ENCODE measurements at places on chromosomes 1 and 21.
A peak's percentile ranks its signal among the peaks of the same experiment; 100 is the strongest.

GRCh38 chr1:6674771-6675170 lies 26.8 kb downstream of the DNAJC11 start:
- DNase-seq, result no peak

GRCh38 chr1:208211921-208212843 lies 32.0 kb downstream of the PLXNA2 start:
- DNase-seq, result no peak

DNA sequence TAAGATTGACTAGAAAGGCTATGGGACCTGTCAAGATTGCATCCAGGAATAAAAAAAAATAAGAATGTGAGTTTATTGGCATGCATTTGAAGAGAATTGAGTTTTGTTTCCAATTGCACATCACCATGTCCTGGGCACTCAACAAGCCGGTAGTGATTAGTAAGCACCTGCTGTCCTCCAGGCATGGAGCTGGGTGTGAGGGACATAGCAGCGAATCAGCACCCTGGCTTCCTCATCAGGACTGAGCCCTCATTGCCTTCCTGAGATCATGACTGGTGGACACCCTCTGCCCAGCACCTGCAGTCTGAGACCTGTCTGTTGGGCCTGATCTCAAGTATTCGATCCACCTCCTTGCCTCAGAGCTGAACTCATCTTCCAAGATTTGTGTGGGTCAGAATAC lies 26.8 kb downstream of the S100A6 start:
- no peak for DNase-seq

DNA sequence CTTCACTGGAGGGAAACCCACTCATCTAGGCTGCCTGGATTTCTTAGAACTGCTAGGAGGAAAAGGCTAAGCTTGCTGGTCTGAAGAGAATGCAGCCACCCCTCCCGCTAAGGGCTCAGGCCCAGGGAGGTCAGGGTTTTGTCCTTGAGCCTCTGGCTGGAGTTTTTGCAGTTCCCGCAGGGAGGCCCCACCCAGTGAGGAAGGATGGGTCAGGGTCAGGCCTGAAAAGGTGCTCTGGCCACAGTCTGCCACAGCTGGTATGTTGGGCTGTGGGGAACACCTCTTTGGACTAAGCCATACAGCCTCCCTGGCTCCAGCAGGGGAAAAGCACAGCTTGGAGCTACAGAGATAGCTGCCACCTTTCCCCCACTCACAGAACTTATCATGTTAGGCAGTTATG lies 71.4 kb upstream of the PAPPA2 start:
- DNase-seq, result no peak

GRCh38 chr1:66405061-66405460 lies 128.9 kb upstream of the SGIP1 start:
- no peak for DNase-seq

DNA sequence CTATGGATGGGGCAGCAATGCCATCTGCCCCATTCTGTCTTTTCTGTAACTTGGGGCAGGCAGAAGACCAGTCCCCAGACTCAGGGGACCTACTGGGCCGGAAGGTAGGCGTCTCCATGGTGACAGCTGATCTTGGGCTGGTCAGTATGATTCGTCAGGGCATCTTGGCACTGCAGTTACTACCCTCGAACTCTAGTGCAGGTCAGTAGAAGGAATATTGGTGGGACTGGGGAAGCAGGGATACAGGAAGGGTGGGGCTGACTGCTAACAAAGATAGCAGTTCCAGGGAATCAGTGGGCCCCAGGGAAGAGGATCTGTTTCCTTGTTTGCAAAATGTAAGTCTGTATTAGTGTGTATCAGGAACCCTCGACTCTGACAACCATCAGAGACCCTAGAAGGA lies 26.2 kb downstream of the SZT2 start:
- DNase-seq, result no peak

GRCh38 chr1:116586741-116587143 lies 15.9 kb upstream of the CD58 start:
- no peak for DNase-seq

DNA sequence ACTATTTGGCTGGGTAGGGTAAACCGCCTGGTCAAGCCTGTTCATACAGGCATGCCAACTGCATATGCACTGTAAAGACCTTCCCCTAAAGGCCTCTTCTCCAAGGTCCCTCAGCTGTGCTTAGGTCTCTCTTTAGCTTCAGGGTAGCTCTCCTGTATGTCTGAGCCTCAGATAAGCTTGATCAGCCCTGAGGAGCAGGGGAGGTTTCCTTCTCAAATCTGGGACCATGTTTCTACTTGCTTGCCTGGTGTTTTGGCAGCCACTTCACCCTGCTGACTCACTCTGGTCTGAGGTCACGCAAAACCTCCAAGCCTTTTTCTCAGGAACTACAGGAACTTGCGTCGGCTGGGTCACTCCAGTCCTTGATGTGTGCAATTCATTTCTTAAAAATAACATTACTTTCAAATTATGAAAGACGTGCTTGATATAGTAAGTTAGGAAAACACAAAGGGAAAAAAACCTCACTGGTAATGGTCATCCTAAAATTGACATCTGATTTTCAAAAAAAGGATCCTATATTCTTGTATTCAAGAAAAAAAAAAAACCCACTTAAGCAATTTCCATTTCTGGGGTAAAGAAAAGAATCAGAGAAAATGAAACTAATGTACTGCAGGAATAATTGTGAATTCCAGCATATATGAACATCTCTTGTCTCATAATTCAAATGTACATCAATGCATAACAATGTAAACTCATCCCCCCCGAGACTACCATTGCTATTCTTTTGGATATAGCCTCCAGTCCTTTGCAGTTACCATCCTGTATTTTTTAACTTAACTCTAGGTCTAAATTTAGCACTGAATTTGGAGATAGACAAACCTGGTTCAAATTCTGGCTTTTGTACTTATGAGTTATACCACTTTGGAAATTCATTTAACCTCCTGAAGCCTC lies 24.8 kb upstream of the RNF19B start:
- DNase-seq, result no peak

DNA sequence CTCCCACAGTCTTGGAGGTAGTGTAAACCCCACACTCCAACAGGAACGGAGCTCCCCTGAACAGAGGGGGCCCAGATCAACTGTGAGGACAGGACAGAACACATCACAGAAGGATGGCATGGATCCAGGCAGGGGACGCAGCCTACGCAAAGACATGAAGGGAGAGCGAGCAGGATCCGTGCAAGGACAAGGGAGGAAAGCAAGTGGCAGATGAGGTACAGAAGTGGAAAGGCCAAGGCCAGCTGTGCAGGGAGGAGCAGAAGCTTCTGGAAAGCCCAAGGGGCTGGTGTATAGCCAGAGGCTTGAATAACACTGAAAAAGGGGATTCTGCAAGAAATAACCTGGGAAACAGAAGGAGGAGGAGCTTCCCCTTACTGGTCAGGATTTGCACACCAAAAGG lies 81.2 kb downstream of the SIPA1L2 start:
- no peak for DNase-seq

GRCh38 chr21:34675871-34676270 lies 7.1 kb downstream of the CLIC6 start:
- peak; percentile 11 for DNase-seq

- DNase-seq, result no peak
Observed at GRCh38 chr1:211688421-211688820, 13.0 kb upstream of the NEK2 start.

GRCh38 chr1:81186261-81186660 lies 614.5 kb upstream of the ADGRL2 start:
- DNase-seq, result no peak

DNA sequence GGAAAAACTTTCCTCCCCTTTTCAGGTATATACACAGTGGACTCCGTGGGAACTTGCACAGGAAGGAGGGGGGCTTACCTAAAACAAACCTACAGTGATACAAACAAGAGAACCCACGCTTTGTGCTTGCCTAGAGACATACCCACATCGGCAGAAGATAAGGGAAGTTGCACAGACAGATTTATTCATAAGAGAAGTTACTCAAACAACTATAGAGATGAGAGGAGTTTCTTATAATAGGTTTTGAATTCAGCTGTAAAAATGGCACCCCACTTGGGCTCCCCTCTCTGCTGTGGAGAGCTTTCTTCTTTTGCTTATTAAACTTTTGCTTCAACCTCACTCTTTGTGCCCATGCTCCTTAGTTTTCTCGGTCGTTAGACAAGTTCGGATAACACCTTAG lies 1.8 kb upstream of the DUSP12 start:
- no peak for DNase-seq

DNA sequence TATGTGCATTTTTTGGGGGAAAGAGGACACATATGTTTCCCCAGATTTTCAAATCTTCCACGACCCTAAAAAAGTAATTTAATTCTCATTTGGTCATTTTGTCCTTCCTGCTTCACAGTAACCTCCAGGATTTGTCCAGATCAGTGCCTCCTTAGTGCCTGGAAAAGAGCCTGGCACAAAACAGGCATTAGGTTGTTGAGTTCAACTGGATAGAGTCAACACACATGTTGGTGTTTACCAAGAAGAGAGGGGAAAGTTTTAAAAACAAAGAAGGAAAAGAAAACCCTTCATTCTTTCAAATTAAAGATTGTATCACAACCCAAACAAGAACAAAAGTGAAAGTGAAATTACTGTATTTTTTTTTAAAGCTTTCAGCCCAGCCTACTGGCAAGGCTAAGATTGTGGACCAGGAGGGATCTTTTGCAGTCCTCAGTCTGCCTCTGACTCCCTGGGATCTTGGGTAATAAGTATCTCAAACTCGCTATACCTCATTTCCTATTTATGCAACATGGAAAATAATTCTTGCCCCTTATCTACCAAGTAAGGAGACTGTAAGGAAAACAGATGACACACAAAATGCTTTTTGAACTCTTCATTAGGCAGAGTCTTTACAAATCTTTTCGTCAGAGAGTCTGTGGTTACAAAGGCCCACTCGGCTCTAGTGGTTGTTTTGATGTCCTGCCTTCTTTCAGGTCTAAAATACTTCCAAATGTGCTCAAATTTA lies 57.8 kb downstream of the ZNF281 start:
- no peak for DNase-seq

- DNase-seq, result no peak
Observed at GRCh38 chr1:212124690-212125582, 89.4 kb downstream of the DTL start.

- no peak for DNase-seq
Observed at GRCh38 chr1:181759481-181759880, 276.2 kb downstream of the CACNA1E start.

GRCh38 chr1:230114237-230114651 lies 47.2 kb downstream of the GALNT2 start:
- no peak for DNase-seq

DNA sequence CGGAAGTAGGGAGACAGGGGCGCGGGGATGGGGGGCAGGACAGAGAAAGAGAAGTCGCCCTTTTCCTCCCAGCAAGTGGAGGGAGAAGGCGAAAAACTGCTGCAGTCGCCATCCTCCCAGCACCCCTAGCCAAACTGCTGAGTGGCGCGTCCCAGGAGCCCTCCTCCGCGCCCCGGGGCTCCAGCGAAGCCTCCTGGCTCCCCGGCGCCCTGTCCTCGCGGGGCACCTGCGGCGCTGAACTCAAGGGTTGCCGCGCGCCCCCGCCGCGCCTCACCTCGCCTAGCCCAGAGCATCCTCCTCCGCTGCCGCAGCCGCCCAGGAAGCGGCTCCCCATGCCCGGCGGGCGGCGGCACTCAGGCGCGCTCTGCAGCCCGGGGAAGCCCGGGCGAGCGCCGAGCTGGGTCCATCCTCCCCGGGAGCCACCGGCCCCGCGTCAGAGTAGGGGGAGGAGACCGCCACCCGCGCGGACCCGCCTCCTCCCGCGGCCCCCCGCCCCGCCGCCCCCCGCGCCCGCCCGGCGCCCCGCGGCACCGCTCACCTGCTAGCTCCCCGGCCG lies at the start of gene DAB1:
Gene DAB1 (minus strand): TSS at position 405 of the 556 bp plus-strand sequence. CDS start 133,030 bp downstream, outside the sequence.
- DNase-seq, result peak; percentile 30

DNA sequence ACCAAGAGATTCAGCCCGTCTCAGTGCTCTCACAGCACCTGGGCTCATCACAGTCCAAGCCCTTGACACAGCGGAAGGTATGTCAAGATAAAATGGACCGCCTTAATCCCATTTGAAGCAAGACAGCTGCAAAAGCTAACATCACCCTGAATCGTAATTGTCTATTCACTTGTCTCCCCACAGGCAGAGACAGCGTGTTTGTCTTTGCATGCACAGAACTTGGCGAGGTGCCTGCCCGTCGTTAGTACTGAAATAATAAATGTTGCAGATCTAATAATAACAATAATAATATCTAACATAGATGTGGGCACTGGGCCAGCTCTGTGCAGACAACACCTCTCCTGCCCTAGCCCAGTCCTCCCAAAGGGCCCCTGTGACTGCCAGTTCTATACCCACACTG lies 271.7 kb downstream of the NPHP4 start:
- peak; percentile 84 for DNase-seq

GRCh38 chr1:37471345-37472231 lies 2.8 kb upstream of the ZC3H12A start:
- DNase-seq, result peak; percentile 61

GRCh38 chr21:25369524-25370300 lies 237.6 kb downstream of the MRPL39 start:
- DNase-seq, result no peak

- DNase-seq, result no peak
Observed at GRCh38 chr21:32022146-32022545, 149.3 kb downstream of the HUNK start.

- no peak for DNase-seq
Observed at GRCh38 chr1:149846042-149846441, 53.3 kb upstream of the BOLA1 start.

- DNase-seq, result no peak
Observed at GRCh38 chr1:245277276-245277675, 122.5 kb downstream of the KIF26B start.

DNA sequence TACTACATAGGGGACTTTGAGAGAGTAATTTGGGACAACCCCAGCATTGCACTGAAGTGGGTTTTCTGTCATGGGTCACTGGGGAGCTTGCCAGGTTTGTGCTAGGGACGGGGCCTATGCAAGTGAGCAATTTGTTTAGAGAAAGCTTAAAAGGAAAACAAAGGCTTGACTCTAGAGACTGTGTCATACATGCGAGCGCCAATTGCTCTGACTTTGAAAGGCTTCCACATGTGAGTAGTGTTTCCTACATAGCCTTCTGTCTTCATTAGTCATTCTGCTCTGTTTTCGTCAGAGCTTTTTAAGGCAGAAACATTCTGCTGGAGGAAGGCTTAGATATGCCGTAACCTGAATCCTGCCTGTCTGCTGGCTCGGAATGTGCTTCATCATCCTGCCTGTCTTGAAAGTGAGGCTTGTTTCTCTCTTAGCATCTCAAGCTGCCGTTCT lies 28.4 kb downstream of the TRIM45 start:
- no peak for DNase-seq

GRCh38 chr1:200660719-200661118 lies 9.0 kb downstream of the DDX59 start:
- DNase-seq, result no peak

All from COR-L47 (cell line).